ENCODE measurements at places on chromosomes 2 and 18.

DNA sequence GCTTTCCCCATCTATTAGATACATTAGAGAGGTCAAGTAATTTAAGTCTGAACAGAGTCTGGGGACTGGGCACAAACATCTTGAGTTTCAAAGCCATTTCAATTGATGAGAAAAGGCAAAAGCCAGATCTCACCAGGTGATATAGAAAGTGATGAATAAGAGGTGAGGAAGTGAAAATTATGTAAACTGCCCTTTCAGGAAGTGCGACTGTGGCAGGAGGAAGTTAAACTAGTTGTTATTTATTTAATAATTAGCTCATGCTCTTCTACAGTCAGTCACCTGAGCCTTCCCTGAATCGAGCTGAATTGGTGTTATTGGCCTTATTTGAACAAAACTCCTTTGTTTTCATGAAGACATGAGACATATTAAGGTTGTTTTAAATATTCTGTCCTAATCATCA, 115.1 kb downstream of the CDH20 start:
- DNase-seq = no peak

- no peak for DNase-seq
Measured at GRCh38 chr2:222745836-222746559, 74.5 kb downstream of the MOGAT1 start.

DNA sequence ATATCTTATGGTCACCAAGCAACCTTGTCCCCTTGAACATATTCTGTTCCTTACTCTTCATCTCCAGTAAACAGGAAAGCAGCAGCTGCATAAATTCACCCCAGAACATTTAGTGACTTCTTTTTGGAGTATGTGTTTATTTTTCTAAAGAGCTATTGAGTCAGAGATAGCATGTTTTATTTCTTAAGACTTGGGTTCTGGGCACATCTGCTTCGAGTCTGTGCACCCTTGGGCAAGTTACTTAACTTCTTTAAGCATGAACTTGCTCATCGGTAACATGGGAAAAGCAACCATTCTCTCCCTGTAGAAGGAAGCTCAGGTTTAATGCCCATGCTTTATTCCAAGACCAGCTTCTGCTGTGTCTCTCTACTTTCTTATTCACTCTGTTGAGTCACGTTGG, 309.3 kb upstream of the MEX3C start:
- DNase-seq = no peak

- no peak for DNase-seq
Measured at GRCh38 chr2:101168706-101169105, 17.5 kb upstream of the TBC1D8 start.

DNA sequence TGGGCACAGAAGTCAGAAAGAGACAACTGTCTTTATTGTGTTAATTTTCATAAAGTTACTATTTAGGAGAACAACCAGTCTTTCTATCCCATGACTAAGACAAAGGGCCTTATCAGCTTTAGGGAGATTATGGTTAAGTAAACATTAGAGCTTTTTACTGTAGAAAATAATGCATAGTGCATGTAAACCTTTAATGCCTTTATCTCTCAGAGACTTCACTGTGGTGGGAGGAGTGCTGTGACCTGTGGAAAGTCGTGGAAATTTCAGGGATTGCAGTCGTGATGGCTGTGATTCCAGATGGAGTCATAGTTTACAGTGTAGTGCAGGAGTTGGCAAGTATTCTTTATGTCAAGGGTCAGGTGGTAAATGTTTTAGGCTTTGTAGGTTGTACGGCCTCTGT, 15.8 kb downstream of the ZNF236 start:
- DNase-seq = no peak

GRCh38 chr2:202387608-202388342, 11.6 kb downstream of the BMPR2 start:
- peak; percentile 27 for DNase-seq

DNA sequence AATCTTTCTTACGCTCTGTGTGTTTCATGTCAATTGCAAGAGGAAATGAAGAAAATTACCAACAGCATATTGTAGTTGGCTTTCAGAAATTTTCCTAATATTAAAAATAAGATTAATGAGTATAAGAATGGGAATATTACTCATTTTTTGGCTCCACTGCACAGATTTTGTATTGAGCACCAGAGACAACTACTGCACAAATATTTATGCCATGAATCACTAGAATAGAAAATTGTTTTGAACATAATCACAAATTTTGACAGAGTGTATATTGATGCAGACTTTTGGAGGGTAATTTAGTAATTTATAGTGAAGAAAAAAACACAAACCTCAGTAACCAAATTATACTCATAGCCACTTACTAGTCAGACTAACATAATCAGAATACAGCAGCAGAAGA, 118.3 kb downstream of the DOK6 start:
- DNase-seq = no peak

DNA sequence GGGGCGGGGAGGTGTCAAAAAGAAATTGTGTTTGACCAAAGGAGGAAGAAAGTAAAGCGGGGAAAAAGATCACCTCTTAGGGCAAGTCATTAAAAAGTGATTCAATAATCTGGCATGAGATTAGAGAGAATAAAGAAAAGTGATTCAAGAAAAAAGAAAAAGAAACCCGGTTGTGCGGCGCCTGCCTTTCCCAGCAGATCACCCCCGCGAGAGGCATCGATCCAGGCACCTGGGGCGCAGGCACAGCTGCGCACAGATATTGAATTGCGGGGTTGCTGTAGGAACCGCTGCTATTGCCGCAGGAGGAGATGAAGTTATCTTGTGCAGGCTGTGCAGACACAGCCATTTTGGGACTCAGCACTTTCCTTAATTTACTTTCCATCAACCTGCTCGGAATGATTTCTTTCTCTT, 71.2 kb downstream of the PLB1 start:
- peak; percentile 29 for DNase-seq

All from activated T-cell treated with anti-CD3 and anti-CD28 coated beads for 48 hours (primary cell).